ENCODE measurements at places on chromosomes 3 and 15.

- DNase-seq = no peak
These were observed 101.2 kb upstream of the WNT5A start for GRCh38 chr3:55588146-55588765.

GRCh38 chr3:160330109-160330508 lies 68.9 kb downstream of the IFT80 start:
- DNase-seq = no peak

DNA sequence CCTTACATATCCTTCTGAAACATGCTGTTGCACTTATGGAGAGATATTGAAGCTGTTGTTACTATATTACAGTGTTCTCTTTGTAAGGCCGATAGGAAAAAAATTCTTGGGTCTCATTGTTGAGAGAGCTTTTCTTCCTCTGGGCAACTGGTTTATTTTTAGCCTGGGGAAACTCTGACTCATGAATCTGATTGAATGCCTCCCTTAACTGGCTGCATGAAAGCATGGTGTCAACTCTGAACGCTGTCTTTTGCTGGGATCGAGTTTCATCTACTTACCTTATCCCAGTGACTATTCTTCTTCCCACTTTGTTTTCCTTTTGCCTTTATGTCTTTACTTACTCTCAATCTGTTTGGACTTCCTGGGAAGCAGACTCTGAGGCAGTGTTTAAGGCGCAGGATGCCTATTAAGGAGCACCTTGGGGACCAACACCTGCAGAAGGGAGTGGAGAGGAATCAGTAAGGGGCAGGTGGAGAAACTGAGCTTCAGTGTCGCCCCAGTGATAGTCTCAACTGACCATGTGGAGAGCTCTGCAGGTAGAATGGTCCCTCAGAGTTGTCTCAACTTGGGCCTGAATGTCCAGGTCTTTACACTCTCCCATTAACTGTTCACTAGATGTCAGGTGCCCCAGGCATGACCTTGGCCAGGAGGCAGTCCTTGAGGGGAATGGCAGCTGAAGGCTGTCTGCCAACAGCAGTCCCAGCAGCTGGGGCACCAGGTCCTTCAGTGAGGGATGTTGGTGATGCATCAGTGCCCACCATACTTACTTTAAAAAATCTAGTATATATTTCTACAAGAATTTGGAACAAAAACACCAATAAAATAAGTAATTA lies 88.9 kb upstream of the CCNL1 start:
- no peak for DNase-seq

DNA sequence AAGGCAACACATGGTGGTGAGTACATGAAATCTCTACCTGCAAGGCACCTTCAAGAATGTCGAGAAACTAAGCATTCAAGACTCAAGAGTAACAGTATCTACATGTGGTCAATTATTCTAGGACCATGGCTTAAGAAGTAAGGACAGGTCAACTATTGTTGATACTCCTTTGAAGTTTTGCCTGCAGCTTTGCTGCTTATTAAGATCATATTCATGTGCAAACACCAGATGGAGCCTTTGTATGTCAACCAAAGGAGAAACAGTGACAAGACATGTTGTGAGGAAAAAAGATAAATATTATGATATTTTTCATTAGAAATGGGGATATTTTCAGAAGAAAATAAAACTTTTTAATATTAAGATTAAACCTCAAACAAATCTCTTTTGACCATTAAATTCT lies 52.3 kb upstream of the FGF7 start:
- DNase-seq = no peak

DNA sequence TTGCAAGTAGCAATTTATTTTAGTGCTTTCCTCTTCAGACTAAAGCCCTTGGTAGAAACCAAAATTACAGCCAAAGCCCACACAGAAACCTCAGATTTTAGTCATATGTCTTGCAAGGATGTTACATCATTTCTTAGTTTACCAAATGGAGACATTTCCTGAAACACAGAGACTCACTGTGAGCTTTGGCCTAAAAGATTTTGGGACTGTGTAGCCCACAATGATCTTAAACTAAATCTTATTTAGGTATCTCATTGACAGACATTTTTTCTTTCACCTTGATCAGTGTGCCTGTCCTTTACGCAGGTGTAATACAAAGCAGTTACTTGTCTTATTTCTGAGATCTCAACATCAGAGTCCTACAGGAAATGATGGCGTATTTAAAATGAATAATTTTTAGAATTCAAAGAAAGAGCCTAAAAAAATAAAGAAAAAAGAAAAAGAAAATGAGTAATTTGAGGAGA lies 27.8 kb upstream of the AP4E1 start:
- peak; percentile 87 for DNase-seq

DNA sequence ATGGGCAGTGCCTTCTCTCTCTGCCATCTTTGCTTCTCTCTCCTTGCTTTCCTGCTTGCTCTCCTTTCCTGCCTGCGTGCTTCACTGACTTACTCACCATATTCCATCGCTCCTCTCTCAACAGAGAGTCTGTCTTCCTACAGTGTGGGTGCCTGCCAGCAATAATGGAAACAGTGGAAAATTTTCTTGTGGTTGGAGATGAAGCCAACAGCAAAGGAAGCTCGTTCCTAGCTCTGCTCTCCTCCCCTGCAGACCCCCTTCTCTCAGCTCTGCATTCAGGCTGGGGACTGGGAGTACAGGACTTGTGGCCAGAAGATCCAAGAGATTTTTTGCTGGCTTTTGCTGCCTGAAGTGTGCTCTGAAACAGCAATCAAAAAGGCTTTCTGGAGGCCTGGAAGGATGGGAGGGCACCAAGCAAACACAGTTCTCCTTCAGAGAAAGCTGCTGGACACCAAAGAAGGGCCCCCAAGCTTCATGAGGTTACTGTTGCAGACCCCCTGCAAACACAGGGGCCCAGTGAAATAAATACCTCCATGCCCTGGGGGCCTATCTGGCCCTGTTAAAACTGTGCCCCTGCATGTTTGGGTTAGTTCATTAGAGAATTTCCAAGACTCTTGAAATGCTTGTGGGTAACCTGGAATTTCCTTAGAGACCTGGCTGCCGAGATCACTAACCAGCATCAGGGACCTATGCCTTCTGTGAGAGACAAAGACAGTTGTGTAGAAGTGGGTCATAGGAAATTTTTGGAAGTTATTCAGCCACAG lies 149.9 kb upstream of the RASGRP1 start:
- DNase-seq = no peak

- no peak for DNase-seq
These were observed 33.1 kb upstream of the TSC22D2 start for GRCh38 chr3:150374975-150375374.

- DNase-seq = peak; percentile 57
These were observed 7.3 kb upstream of the TRNT1 start for GRCh38 chr3:3119393-3119851.

DNA sequence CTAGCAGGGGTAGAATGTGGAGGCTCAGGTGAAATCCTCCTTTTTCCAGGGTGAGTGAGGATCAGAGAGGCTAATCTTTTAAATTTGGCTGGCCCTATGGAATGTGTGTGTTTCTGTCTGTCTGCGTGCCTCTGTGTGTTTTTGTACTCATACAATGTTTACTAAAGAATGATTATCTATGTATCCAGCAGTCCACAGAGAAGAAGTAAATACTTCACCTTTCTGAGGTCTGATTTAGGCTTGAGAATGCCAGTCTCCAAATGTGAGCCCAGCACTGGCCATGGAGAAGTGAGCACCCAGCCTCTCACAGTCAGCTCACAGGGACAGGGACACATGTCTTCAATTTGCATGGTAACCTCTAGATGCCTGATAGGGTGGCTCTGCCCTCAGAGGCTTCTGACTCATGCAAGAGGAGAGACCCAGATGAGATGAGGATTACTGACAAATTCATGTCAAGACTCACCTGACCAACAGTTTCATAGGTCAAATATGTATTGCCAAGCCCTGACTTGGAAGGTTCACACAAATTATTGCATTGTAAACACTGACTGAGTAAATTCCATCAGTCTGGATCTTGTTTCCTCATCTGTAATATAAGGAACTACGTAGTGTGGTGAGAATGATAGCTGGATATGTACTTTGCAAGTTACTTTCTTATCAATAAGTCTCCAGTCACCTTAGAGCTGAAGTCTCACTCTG lies 31.0 kb downstream of the ENTPD3 start:
- DNase-seq = no peak

- no peak for DNase-seq
These were observed 481.4 kb upstream of the NAALADL2 start for GRCh38 chr3:174377684-174378083.

DNA sequence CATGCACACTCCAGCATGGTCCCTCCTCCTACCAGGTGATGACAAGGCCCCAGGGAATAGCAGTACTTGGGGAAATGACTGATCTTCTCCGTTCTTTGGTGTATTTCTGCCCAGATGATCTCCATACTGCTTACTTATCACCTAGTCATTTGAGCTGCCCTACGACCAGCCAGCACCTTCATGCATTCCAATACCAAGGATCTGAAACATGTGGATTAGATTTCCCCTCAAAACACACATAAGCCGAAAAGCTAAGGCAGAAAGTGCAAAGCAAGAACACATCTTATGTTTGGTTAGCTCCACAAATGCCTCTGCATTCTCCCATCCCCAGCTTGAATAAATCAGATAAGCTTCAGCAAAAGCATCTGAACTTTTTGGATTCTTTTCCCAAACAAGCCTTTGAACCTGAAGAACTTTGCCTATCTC lies 64.8 kb upstream of the BCL6 start:
- no peak for DNase-seq

DNA sequence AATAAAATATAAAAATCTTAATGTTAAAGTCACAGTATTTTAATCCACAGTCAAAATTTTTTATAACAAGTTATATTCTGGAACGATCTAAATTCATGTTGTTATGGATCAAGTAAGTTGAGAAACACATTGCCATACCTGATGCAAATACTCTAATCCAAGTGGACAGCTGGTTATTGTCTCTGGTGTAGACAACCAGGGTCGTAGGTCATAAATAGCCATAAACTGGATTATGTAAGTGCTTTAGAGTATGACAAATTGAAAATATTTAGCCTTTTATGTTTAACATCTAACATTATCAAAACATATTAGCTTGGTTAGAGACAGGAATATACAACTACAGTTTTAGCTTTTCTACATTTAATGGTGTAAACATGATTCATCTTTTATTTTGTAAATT lies 53.0 kb downstream of the PLSCR2 start:
- DNase-seq = no peak

GRCh38 chr3:150124142-150124541 lies 153.4 kb upstream of the PFN2 start:
- no peak for DNase-seq

- no peak for DNase-seq
These were observed 1.2 kb downstream of the LARP6 start for GRCh38 chr15:70852501-70853317.

GRCh38 chr3:145906755-145907154 lies 254.2 kb downstream of the PLOD2 start:
- DNase-seq = no peak

DNA sequence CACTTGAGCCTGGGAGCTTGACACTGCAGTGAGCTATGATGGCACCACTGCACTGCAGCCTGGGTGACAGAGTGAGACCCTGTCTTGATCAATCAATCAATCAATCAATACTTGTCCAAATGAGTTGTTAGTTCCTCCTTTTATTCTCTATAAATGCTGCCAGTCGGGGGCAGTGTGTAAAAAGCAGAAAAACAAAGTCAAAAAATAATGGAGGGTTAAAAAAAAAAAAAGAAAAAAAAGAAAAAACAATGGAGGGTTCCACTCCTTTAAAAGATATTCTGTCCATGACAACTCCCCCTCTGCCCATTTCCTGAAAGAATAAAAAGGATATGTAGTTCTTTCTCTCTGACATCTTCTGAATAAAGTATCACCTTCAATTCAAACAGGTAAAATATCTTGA lies 1068.6 kb downstream of the FHIT start:
- DNase-seq = no peak

GRCh38 chr3:13496879-13497278 lies 16.8 kb downstream of the HDAC11 start:
- DNase-seq = no peak

DNA sequence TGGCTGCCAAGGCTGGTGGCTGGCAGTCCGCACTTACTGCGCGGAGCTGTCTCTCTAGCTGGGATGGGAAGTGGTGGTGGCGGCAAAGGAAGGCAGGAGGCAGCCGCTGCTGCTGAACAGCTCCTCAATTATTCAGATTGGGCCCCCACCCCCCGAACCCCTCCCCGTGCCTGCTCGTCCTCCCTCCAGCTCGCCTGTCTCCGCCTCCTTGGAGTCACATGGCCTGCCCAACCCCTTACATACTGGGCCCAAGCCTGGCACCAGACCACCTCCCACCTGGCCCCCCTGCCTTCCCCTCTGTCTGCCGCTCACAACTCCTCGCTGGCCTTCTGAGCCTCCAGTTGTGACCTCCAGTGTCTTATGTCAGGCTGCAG lies at the start of gene SLC7A14:
TSS of gene SLC7A14 (minus strand) at position 139 of the 374 bp plus-strand sequence. CDS start 59,139 bp downstream, outside the sequence.
- no peak for DNase-seq

GRCh38 chr3:123660900-123661299 lies 76.0 kb upstream of the HACD2 start:
- DNase-seq = no peak

GRCh38 chr15:53713218-53713617 lies 46.2 kb downstream of the WDR72 start:
- no peak for DNase-seq

GRCh38 chr15:72844067-72844466 lies 60.5 kb upstream of the ADPGK start:
- no peak for DNase-seq
